Activated T-cell treated with anti-CD3 and anti-CD28 coated beads, Interleukin-2, amount 50 U/mL, for 72 hours (primary cell): ENCODE measurements at places on chromosomes 7 and 10. TPM values are rescaled to one million over a fixed set of nuclear protein-coding genes. Genes with fewer than 3 reads are reported as not detected.

Gene ZNF438
- total RNA-seq: 5.2 TPM

Gene BCAP29
- 44.3 TPM for total RNA-seq

Gene NME8
- total RNA-seq: not detected

Gene ZNF117
- total RNA-seq: 6.6 TPM

Gene HABP2
- total RNA-seq: not detected

Gene PSD
- 11.7 TPM for total RNA-seq

Gene SFTPA1
- total RNA-seq: not detected

Gene DPCD
- 4.7 TPM for total RNA-seq

Gene SPDYE2
- not detected for total RNA-seq

GRCh38 chr10:114103284-114103683, 59.6 kb downstream of the ADRB1 start:
- no peak for DNase-seq

GRCh38 chr7:139362302-139362701, 2.6 kb downstream of the LUC7L2 start:
- no peak for DNase-seq

- DNase-seq: no peak
Observed at GRCh38 chr7:141568227-141568626, 17.0 kb downstream of the AGK start.

- peak; percentile 9 for DNase-seq
Observed at GRCh38 chr7:75739796-75740672, 1.3 kb upstream of the HIP1 start.

DNA sequence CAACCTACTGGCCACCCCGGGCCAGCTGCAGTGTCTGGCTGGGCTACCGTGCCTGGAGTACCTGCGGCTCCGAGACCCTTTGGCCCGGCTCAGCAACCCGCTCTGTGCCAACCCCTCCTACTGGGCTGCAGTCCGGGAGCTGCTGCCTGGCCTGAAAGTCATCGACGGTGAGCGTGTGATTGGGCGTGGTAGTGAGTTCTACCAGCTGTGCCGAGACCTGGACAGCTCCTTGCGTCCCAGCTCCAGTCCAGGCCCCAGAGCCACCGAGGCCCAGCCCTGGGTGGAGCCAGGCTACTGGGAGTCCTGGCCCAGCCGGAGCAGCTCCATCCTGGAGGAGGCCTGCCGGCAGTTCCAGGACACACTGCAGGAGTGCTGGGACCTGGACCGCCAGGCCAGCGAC, 4.2 kb downstream of the RARRES2 start:
- no peak for DNase-seq

- DNase-seq: no peak
Observed at GRCh38 chr7:36037121-36037662, 115.9 kb upstream of the EEPD1 start.

- no peak for DNase-seq
Observed at GRCh38 chr7:152523916-152524315, 88.1 kb upstream of the KMT2C start.

DNA sequence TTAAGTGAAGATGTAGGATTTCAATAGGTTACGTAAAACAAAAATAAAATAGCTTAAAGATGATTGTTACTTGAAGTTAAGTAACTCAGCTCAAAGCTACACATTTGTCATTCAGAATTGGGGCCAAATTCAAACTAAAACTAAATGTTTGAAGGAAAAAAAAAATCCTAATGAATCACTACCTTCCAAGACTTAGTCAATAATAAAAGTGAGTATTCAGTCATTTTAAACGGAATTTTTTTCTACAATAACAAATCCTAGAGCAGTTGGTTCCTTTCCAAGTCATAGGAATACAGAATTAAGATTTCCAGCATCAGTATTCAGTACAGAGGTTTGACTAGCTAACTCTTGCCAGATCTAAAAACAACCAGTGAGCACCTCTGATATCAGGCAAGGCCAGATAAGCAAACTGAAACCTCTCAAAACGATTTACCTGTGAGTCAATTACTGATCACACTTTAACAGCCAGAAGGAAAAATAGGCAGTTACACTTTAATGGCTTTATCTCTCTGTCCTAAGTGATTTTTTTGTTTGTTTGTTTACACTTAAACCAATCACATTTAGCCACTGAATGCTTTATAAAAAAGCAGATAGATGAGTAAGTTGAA, 669.8 kb upstream of the ANKRD30A start:
- DNase-seq: no peak

DNA sequence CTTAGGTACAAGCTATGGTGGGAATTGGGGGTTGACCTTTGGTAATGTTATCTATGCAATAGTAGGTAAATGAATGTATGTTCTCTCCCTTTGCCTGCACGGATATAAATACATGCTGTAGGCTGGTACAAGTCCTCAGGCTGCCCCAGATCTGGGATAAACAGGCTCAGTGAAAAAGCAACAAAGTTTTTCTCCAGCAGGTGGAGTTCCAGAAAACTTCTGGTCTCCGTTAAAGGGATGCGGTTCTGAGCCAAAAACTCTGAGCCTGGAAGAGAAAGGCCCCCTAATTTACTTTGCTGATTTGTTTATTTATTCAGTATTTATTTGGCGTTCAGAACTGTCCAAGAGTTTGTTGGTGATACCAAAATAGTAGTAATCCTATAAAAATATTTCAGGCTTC, 204.7 kb downstream of the ADRA2A start:
- no peak for DNase-seq

GRCh38 chr10:111338805-111339204, 262.0 kb downstream of the ADRA2A start:
- DNase-seq: no peak
